Stimulated activated CD8-positive, alpha-beta memory T cell treated with anti-CD3 and anti-CD28 coated beads, Interleukin-15, amount 100 ng/mL, for 24 hours (primary cell): ENCODE measurements at places on chromosomes 1 and 21.

GRCh38 chr1:91891454-91891853, 5.5 kb upstream of the TGFBR3 start:
- DNase-seq: no peak

DNA sequence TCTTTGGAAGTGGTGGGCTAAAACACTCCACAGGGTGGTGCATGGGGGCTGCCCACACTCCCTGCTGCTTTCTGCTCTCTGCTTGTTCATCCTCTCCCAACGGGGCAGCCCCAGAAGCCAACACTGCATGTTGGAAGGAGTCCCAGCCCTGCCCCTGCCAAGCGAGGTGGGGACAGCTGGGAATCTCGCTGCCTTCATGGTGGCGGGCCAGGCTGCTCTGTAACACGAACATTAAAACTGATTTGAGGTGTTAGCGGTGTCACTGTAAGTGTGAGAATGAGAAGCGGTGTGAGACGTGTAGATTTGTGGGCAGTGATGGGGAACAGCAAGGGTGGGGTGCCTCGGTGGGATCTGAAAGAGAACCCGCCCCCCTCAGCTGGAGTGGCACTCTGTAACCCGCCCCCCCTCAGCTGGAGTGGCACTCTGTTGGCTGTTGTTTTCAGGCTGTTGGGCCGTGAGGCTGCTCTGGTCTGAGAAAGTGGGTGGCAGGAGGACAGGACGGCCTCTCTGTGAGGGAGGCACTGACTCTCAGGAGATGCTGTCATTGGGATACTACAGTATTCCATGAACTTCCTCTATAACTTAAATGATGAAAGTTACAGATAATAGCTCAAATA, 80.9 kb downstream of the PCBP3 start:
- no peak for DNase-seq

GRCh38 chr1:181100015-181100905, 11.8 kb downstream of the IER5 start:
- no peak for DNase-seq

- no peak for DNase-seq
Measured at GRCh38 chr1:155093911-155094621, 15.4 kb downstream of the EFNA3 start.

DNA sequence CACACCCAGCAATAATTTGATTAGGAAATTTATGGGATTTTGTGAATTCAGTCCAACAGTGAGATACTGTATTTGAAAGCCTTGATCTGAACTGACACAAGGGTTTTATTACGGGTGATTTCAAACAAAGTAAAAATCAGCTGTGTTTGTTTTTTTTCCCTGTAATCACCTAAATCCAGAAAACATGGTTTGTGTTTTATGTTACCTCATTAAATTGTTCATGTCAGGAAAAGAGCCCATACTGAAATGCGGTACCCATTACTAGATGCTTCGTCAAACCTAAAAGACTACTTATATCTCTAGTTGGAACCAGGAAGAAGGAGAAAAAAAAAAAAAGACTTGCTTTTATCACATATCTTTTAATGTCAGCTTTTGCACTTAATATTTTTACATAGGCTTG, 811.9 kb upstream of the RGS18 start:
- DNase-seq: no peak

- no peak for DNase-seq
Measured at GRCh38 chr21:28642891-28643290, 349.8 kb downstream of the LTN1 start.

DNA sequence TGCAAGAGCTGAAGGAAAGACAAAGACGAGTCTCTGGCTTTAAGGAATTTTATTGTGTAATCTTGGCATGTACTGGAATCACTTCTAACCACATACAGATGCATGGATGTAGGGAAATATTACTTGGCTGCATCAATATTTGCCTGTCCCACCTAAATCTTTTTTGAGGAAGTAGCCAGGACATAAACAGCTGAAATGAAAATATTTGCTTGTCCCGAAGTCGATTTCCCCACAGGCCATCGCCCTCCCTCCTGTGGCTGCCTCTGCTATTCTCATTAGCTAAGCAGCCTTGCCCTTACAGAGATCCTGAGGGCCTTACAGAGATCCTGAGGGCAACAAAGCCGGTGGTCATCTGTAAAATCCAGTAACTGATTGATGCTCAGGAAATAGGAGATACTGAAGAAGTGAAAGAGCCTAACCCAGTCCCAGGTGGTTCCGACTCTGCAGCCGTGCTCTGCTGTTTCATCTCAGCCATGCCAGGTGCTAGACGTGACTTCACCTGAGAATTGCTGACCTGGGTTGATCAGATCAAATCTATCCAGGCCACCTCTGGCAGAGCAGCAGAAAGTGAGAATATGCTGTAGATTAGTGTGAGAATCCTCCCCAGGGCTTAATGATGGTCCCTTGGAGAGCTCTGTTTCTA, 25.5 kb downstream of the MAN1C1 start:
- no peak for DNase-seq

- no peak for DNase-seq
Measured at GRCh38 chr1:53220962-53221286, 490 bp upstream of the CZIB start.

- no peak for DNase-seq
Measured at GRCh38 chr1:206002871-206003801, at the start of gene RAB7B. Gene RAB7B, minus strand, starts transcription at chr1:206003395. Its CDS starts 9,260 bp downstream, at chr1:205994135.

- DNase-seq: no peak
Measured at GRCh38 chr1:10143961-10144485, 66.3 kb upstream of the KIF1B start.

DNA sequence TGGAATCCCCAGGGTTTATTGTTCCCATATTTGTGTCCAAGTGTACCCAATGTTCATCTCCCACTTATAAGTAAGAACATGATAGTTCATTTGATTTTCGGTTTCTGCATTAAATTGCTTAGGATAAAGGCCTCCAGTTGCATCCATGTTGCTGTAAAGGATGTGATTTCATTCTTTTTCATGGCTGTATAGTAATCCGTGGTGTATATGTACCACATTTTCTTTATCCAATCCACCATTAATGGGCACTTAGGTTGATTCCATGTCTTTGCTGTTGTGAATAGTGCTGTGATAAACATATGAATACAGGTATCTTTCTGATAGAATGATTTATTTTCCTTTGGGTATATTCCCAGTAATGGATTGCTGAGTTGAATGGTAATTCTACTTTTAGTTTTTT, 20.0 kb upstream of the BATF3 start:
- DNase-seq: no peak

GRCh38 chr1:209911746-209912145, 26.3 kb upstream of the SYT14 start:
- DNase-seq: no peak

- DNase-seq: no peak
Measured at GRCh38 chr21:33259995-33260394, 6.2 kb upstream of the IL10RB start.

GRCh38 chr1:6007318-6008083, 15.3 kb upstream of the NPHP4 start:
- no peak for DNase-seq

DNA sequence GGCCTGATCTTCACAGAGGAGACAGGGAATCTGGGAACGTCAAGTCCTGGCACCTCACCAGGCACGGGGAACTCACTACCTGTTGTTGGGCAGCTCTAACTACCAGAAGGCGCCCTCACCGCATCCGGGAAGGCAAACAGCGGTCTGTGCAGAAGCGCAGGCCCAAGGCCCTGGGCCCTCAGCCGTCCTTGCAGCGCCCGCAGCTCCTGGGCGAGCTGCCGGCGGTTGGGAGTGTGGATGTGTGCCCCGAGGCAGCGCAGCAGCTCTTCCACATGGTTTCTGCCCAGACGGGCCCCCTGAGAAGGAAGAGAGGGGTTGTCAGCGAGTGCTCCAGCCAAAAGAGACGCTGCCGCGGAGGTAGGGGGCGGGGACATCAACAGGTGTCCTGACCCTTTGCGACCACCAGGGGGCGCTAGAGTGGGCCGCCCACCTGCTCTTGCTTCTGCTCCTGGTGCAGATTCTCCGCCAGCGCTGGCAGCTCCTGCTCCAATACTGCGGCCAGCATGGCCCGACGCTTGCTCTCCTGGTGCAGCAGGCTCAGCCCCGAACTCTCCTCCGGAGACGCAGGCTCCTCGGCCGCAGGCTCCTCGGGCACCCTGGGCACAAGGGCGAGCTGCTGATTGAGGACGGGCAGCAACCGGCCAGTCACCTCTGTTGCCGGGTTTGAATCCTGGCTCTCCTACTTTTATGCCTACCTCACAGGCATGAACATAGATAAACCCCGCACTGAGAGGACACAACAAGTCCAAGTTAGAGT, 9.3 kb downstream of the MAP3K6 start:
- peak; percentile 74 for DNase-seq

- DNase-seq: no peak
Measured at GRCh38 chr1:57741521-57741920, 317.7 kb upstream of the DAB1 start.

- DNase-seq: no peak
Measured at GRCh38 chr1:181062836-181063428, 25.6 kb upstream of the IER5 start.

- DNase-seq: no peak
Measured at GRCh38 chr1:239558559-239558958, 172.2 kb downstream of the CHRM3 start.

- no peak for DNase-seq
Measured at GRCh38 chr1:63665824-63666223, 72.6 kb downstream of the PGM1 start.

DNA sequence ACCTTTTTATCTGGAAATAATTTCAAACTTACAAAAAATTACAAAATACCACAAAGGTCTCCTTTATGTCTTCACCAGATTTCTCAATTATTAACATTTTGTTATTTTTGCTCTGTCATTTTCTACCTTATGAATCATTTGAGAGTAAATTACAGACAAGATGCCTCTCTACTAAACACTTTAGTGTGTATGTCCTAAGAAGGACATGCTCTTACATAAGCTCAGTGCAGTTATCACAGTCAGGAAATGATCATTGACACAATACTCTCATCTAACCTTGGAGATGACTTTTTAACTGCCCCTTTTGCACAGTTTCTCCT, 378.9 kb upstream of the RUNX1 start:
- DNase-seq: no peak

GRCh38 chr1:61639608-61640336, 85.2 kb downstream of the TM2D1 start:
- no peak for DNase-seq
